ENCODE measurements at places on chromosomes 4 and X.

GRCh38 chr4:154064244-154064643, 275.4 kb upstream of the SFRP2 start:
- DNase-seq: no peak

GRCh38 chr4:33218238-33218637, 2498.1 kb downstream of the PCDH7 start:
- no peak for DNase-seq

- no peak for DNase-seq
Observed at GRCh38 chr4:17647927-17648326, 33.5 kb downstream of the MED28 start.

DNA sequence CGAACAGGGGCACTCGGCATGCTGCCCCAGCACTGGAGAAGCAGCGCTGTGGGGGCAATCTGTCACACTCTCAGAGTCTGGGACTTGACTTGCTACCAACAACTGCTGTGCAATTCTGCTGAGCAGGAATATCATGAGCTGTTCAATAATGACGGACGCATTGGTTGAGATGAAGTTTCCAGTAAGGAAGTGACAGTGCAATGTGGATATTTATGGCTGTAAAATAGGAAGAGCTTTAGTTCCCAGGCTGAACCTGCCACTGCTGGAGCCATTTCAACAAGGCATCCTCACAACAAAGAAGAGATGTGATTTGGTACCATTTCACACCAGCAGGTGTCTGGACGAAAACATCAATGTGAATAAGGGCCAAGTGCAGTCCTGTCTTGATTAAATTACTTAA, 24.2 kb downstream of the CHST7 start:
- no peak for DNase-seq

- no peak for DNase-seq
Observed at GRCh38 chr4:22410645-22411247, 105.1 kb downstream of the ADGRA3 start.

DNA sequence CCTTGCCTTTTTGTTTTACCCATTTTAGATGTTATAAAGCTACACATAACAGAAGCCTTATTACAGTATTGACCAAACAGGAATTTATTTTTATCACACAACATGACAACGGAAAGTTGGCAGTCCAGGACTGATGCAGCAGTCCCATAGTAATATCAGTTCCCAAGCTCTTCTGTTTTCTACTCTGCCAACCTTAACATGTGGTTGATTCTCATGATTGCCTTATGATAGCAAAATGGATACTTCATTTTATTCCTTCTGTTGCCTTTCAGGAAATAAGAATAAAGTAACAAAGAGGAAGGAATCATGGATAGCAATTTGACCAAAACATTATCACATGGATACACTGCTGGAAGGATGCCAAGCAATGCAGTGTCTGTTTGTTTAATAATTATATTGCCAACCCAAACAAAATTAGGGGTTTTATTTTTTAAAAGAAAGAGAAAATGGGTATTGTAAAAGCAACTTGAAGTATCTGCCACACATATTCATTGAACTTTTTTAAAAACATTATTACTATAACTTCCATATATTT, 275.7 kb downstream of the STPG2 start:
- DNase-seq: no peak

DNA sequence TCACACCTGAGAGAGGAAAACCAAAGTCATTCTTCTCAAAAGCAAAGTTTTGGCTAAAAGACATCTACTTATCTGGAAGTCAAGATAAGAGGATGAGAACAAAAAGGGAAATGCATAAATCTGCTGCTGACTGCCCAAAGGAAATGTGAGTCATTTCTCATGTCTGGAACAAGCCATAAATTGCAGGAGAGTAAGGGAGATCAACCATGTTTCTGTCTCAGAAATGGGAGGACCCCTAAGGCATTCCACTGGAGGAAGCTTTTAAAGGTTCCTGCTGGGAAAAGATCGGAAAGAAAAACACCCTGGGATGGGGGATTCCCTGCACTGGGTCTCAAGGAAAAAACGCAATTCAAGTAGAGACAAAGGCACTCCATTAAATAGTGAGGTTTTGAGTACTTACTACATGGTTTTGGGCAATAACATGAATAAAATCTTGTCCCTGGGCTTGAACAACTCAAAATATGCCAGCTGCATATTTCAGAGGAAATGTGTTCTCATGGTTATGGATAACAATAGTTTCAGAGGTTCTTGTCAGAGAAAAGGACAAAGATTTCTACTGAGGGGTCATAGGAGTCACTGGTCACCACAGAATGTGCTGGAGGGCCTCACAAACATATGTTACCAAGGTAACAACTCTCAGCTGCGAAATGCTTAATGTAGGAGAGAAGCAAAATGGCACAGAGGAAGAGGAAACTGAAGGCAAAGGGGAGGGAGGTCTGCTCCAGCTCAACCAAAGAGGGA, 19.3 kb downstream of the GPR143 start:
- DNase-seq: no peak

DNA sequence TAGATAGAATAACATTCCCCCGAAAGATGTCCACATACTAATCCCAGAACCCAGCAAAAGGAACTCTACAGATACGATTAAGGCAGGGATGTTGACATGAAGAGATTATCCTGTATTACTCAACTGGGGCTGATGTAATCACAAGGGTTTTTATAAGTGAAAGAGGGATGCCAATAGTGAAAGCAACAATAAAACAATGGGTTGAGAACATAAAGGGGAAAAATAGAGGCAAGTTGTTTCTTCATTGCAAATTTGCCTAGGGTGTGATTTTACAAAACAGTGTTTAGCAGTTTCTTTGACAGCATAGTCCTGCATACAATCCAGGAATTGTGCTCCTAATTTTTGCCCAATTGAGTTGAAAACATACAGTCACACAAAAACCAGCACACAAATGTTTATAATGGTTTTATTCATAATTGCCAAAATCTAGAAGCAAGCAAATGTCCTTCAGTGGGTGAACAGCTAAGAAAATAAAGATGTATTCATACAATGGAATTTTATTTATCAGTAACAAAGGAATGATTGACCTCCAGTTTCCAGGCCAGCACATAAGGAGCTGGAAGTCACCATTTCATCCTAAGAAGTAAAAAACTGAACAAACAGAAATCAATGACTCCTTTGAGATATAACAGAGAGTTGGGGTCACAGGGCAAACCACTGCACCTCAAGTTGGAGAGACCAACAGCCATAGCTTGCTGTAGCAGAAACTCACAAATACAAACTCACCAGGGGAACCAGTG, 107.2 kb downstream of the CENPC start:
- DNase-seq: no peak

- no peak for DNase-seq
Observed at GRCh38 chr4:138918169-138918869, 97.3 kb upstream of the NOCT start.

DNA sequence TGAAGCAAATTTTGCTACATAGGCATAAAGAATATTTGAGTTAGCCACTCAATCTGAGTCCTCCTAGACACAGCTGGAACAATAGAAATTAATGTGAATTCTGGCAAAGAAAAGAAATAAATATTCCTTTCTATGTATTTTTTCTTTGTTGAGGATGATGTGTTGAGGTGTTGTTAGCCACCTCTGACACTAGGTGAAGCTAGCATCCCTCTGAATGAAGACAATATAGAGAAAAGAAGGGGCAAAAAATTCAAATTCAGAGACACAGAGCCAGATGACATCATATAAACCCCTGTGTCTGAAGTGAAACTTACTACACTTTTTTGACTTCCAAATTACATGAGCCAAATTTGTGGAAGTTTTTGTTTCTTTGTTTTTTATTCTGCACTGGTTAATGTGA, 34.6 kb upstream of the TMPRSS11D start:
- no peak for DNase-seq

- DNase-seq: no peak
Observed at GRCh38 chr4:146978641-146979040, 33.0 kb upstream of the TTC29 start.

- no peak for DNase-seq
Observed at GRCh38 chrX:25976683-25977310, 161.3 kb upstream of the MAGEB18 start.

DNA sequence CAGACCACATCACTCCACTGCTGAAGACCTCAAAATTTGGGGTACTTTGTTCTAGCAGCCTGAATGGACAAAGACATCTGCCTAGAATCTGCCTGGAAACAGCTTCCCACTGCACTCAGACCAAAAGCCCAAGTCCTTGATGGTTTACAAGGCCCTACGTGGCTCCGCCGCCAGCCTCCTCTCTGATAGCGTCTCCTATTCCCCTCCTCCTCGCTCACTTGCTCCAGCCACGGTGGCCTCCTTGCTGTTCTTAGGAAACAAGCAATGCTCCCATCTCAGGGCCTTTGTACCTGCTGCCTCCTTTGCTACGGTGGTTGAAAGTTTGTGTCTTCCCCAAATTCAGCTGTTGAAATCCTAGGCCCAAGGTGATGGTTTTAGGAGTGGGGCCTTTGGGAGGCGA, 34.7 kb upstream of the SORCS2 start:
- DNase-seq: no peak
